ENCODE measurements at places on chromosomes 7 and 10. TPM values are rescaled to one million over a fixed set of nuclear protein-coding genes. Genes with fewer than 3 reads are reported as not detected.

TAS2R41 gene
- not detected for polyA plus RNA-seq

DNA sequence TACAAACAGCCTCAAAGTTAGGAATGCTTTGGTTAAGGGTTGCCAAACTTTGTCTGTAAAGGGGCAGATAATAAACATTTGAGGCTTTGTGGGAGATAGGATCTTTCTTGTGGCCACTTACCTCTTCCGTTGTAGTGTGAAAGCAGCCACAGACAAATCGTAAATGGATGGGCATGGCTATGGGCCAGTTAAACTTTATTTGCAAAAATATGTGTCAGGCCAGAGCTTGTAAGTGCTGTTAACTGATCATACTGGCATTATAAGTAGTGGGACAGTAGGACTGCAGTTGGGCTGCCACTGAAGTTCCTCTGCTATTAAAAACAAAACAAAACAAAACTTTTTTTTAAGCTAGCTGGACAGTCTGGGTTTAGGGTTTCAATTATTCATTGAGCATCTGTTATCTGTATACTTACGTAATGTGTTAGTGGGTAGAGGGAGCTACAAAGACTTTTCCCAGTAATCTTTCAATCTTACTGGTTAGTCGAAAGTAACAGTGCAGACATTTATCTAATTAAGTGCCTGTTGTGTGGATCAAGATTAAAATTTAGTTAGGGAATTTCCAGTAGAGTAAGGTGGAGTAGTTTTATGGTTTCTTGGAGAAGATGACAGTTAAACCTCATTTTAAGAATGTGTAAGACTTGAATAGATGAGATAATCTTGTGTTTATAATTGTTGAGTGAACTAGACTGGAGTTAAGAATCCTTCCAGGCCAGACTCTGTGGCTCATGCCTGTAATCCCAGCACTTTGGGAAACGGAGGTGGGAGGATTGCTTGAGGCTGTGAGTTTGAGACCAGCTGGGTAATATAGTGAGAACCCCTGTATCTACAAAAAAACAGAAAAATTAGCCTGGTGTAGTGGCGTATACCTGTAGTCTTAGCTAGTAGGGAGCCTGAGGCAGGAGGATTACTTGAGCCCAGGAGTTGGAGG lies 100.1 kb downstream of the BTRC start:
- DNase-seq = no peak

DNA sequence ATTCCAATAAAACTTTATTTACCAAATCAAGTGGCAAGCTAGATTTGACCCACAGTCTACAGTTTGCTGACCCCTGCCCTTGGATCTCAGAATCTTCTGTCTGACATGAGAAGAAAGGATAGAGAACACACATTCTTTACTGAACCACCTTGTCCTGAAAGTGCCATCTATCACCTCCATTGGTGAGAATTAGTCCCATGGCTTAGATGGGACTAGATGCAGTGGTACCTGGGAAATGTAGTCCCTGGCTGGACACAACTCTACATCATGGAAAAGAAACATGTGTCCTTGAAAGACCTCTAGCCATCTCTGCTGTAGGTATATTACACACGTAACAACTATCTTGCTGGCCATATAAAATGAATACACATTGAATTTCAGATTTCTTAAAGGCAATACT lies 336.2 kb downstream of the LHFPL3 start:
- no peak for DNase-seq

GRCh38 chr7:22561321-22561811 lies 61.4 kb upstream of the STEAP1B start:
- peak; percentile 96 for DNase-seq

NSUN6 gene
- polyA plus RNA-seq = 3.3 TPM

GRCh38 chr7:45697576-45698136 lies 123.5 kb downstream of the ADCY1 start:
- DNase-seq = no peak

DNA sequence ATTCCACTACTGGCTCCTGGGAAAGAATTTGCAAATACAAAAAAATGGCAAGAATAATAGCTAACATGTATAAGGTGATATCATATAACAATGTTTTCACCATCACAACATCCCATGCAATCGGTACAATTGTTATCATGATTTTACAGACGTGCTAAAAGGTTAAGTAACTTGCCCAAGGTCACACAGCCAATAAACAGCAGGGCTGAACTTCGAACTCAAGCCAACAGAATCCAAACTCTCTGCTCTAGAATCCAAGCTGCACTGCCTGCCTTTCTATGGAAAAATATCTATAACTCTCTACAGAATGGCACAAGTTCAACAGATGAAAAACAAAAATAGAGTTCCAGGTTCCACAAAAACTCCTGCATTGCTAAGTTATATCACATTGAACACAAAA lies 160.9 kb downstream of the PARD3 start:
- peak; percentile 81 for DNase-seq

DNA sequence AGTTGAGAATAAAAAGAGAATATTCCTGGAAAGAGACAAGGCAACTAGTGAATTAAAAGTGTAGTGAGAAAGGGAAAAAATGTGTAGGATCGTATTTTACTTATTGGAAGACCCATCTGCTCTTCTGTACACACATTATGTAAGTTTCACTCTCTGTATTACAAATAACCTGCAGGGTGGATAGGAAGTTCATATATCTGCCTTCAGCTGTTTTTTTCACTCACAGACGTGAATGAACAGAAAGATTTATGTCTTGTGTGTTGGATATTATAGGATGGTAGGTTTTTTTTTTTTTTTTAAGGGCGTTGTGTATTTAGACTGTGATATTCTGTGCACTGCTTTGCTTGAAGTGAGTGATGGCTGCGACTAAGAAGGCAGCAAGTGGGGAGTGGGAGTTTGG lies 266.5 kb downstream of the AUTS2 start:
- no peak for DNase-seq

DNA sequence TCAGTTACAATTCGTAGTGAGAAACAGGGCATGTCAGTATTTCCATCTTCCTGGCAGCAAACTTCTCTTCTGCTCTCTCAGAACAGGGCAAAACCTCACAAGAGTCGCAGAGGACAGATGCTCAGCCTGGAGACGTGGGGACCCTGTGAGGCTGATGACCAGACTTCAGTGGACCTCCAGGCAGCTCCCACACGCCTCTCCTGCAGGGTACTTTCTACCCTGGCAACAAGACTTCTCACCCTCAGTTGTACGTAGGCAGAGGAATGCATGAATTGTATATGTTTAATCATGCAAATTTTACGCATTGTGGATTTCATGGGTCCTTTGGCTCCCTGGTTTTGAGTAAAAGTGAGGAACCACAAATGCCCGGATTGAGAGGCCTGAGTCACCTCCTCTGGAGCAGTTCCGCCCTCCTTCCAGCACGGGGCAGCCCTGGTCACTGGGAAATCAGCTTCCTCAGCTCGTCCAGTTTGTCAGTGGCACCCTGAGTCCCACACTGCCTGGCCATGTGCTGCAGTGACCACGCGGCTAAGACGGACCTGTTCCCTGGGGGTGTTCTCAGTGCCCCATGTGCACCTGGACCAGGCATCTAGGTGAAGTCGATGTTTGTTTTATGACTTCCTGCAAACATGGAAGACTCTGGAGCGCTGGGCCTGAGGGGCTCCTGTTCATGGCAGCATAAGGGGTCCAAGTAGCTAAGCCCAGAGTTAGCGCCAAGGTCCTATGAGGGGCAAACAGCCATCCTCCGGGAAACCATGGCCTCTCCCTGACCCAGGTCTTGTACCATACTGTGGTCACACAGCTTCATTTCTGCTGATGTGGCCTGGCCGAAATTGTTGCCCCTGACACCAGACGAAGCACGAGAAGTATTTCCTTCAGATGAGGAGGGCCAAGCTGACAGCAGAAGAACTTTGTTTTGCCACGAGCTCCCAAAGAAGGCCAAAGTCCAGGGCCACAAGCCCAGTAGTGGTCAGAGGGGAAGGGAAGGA lies 165.1 kb downstream of the TNS3 start:
- no peak for DNase-seq

ELMO1 gene
- 17.0 TPM for polyA plus RNA-seq

DNA sequence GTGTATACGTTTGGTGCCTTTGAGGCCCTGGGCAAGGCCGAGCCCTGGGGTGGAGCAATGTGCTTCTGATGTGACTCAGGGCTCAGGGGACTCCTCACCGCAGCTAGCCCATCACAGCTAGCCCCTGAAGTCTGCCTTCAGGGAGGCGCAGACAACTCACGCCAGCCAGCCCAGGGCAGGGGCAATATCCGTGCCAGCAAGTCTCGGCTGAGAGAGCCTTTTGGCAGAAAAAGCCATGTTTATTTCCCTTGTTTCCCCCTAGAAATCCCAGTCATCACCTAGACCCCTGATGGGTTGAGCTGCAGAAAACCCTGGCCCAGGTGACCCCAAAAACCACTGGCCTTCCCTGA lies 90.4 kb downstream of the CHST15 start:
- DNase-seq = no peak

DNA sequence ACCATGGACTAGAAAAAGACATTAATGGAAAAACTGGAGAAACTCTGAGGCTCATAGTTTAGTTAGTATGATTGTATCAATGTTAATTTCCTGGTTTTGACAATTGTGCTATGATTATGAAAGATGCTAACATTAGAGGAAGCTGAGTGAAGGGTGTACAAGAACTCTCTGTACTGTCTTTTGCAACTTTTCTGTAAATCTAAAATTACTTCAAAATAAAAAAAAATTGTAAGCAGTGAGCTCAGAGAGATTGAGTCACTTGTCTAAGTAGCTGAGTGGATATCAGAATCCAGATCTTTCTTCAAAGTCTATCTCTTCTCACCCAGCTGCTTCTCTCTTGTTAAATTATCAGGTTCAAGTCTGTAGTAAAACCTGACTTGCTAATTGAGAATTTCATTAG lies 181.1 kb downstream of the PLCE1 start:
- no peak for DNase-seq

DNA sequence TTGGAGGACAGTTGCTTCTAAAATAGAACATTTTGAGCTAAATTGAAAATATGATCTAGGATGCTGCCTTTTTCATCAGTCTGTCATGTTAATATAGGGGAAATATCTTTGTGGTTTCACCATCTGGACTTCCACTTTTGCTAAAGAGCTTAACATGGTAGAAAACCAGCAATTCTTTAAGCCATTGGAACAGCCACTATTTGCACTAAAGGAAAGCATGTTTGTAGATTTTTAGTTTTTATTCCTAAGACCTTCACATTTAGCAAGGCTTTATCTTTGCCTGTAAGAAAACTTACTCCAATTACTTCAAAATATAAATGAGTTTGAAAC lies 291.0 kb downstream of the RNLS start:
- DNase-seq = no peak

NCF1 gene
- polyA plus RNA-seq = not detected

DNA sequence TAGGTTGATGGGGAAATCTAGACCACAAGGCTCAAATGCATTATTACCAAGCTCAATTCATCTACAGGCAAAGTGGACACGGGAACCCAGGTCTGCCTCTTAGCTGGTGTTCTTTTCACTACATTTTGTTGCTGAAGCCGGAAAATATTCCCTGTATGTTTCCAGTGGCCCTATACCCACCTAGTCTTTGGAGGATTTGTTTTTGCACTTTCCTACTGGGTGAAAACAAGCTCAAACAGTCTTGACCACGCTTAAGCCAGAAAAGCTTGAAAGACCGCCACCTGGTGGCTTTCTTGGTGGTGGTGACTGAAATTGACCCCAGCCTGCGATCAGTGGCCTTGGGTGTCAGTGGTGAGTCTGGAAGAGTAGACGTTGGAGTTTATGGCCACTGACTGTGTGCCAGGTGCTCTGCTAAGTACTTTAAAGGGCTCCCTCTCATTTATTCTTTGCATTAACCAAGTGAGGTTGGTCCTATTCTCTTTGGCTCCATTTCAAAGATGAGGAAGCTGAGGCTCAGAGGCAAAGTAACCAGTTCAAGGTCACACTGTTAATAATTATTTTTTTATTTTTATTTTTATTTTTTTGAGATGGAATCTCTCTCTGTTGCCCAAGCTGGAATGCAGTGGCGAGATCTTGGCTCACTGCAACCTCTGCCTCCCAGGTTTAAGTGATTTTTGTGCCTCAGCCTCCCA lies 11.1 kb upstream of the CRTAC1 start:
- peak; percentile 60 for DNase-seq

DNA sequence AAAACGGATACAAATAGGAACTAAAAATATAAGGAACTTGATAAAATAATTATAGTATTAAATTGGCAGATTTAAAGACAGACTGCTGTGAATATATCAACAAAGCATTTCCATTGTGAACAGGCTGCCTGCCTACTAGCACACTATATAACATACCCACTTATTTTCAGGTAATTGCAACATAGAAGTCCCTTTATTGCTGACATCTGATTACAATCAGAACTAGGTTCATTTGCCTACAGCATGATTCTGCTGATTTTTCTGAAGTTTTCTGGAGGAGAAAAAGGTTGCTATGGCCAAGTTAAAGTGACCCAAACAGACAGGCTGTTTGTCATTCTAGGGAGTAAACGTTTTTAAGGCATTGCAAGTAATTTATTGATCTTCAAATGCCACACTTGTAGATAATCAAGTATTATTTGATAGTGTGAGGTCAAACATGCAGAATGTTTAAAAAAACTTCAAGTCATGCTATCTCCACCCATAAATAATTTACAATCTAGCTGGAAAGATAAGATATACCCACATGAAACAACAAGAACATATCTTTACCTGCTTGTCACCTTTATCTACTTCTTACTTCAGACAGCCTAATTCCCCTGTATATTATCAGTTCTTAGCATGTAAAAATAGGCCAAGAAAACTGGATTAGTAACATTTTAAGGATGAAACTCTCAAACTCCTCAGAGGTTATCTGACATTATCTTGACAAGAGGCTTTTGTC lies 40.5 kb downstream of the MTPN start:
- DNase-seq = no peak

DNA sequence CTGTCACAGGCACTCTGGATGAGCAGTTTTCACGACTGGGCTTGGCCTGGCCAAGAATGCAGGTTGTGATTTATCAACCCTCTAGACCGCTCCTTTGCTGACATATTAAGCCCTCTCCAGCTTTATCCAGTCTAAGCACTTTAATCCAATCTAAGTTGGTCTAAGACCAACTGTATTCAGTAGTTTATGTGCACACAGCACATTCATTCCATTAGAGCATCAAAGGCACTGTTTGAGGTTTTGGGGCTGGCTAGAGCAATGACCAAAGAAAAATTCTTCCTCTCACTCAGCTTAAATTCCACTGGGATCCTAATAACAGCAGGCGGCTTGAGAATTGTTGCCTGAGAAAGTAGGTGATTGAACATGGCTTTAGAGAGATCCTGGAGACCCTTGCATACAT lies 176.0 kb upstream of the INSYN2A start:
- no peak for DNase-seq

DNA sequence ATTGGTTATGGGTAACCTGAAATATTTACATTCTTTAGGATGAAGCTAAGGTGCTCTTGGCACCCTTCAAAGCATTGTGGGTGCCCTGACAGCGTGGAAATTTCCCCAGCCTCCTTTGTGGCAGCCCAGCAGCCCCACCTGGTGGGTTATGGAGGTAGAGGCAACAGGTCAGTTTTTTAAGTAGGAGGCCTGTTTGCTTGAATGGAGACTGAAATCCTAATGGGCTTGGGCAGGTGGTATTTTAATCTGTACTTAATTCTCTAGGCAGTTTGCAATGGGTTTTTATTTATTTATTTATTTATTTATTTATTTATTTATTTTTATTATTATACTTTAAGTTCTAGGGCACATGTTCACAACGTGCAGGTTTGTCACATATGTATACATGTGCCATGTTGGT lies 139.4 kb downstream of the EPC1 start:
- peak; percentile 73 for DNase-seq
